ENCODE measurements at places on chromosomes 7 and 10.

GRCh38 chr10:96400465-96400864, 41.7 kb upstream of the OPALIN start:
- no peak for ATAC-seq

GRCh38 chr10:6624392-6624791, 44.3 kb upstream of the PRKCQ start:
- ATAC-seq: no peak

DNA sequence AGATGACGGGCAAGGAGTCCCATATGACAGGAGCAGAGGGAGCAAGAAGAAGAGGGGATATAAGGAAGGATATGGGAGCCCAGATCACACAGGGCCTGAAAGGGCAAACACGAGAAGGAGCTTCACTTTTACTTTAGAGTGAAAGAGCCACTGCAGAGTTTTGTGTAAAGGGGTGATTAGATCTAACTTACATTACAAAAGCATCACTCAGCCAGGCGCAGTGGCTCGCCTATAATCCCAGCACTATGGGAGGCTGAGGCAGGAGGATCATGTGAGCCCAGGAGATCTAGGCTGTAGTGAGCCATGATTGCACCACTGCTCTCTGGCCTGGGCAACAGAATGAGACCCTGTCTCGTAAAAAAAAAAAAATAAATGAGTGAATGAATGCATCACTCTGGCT, 91.1 kb downstream of the MPP7 start:
- no peak for ATAC-seq

- peak; percentile 46 for ATAC-seq
Measured at GRCh38 chr7:519484-520390, at the start of gene PDGFA. TSS of gene PDGFA (minus strand) at chr7:519846. CDS start at chr7:519001, 845 bp downstream.

DNA sequence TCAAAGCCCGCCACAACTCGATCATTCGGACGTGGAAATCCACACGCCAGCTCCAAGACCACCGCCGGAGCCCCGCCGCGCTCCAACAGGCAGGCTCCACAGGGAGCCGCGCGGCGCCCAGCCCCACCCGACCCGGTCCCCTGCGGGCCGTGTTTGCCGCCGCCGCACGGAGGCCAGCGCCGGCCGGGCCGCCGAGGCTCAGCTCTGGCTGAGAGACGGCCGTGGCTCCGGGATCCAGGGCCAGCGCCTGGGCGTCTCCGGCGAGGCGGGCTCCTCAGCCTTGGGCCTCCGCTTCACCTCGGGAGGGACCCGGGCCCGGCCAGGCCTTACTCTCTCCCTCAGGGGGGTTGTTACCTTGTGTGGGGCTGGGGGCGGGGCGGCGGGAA, 333 bp downstream of the SMNDC1 start:
- ATAC-seq: peak; percentile 73

DNA sequence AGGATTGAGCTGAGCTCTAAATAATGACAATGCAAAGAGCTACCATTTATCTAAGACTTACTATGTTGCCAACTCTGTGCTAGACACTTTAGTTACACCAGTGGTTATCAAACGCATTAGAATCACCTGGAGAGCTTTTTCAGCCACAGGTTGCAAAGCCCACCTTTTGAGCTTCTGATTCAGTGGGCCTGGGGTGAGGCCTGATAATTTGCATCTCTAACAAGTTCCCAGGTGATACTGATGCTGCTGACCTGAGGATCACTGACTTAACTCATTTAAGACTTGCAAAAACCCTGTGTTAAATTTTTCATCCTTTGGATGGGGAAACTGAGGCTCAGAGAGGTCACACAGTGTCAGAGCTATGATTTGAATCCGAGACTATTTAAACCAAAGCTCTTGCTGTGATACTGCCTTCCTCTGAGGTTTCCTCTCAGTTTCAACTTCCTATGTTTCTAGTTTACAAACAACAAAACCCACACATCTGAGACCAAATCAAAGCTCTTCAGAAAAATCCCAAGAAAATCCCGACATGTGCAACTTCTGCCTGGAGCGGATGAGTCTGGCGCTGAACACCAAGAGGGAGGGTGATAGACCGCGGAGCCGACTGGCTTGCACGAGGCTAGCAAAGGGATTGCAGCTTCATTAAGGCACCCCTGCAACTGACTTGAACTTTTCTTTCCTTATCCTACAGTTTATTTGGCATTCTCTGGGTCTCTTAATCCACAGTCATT, 124.9 kb downstream of the CYP26A1 start:
- ATAC-seq: no peak

DNA sequence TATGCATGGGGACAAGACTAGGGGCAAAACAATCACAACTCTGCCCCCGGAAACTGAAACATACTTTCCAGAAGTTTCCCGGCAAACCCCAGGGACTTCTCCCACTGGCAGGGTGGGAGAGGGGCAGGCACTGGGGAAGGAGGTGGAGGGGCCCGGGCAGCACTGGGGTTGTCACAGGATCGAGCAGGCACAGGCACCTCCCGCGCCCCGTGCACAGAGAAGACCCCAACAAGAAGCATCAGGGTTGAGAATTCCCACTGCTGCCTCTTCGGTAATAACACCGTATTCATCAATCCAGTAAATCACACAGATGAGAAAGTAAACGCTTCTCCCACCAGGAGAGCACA, 490.5 kb downstream of the PTPRN2 start:
- no peak for ATAC-seq

DNA sequence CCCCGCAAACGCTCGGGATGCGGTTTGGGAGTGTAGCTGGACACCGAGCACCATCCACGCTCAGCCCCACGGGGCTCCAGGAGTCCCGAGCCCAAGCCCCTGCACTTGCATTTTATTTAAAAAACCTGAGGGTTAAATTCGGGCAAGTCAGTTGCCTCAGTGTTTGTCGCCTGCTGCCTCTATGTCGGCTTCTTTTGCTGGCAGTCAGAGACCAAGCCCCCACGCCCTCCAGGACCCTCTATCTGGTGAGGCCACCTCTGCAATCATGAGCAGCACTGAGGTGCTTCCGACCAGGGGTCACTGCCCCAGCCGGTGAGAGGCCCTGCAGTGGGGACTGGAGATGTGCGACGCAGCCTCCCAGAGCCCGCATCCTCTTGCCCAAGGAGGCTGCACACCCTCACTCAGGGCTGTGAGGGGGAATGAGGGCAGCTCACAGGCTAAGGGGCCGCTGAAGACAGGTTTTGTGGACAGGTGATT, 13.3 kb upstream of the ZNF273 start:
- ATAC-seq: no peak

- no peak for ATAC-seq
Measured at GRCh38 chr7:137962875-137963507, 38.9 kb downstream of the CREB3L2 start.

GRCh38 chr7:46492466-46492865, 571.4 kb upstream of the IGFBP3 start:
- ATAC-seq: no peak

- no peak for ATAC-seq
Measured at GRCh38 chr10:129888784-129889616, 75.1 kb downstream of the EBF3 start.

DNA sequence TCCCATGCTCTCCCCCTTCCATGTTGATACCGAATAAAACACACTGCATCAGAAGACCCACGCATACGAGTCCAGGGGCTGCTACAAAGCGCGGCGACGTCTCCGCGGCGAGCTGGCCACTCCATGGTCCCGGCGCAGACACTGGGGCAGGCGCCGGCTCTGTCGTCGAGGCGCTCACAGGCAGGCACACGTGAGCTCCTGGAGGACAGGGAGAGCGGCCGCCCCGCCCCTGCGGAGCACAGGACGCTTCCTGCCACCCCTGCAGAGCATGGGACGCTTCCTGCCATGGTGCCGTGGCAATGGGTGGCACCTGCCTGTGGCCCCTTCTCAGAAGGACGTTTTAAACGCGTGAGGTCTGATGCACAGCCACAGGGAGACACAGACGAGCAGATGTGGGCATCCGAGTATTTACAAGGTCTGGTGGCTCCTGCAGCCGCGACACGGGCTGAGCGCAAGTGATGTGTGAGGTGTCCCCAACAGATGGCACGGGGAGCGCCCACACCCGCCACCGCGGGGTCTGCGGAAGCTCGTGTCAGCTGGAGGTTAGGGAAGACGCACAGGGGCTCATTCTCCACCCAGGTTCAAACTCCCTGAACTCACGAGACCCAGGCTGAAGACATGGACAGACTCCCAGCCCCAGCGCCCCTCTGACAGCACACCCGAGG, 21.4 kb upstream of the GPR146 start:
- ATAC-seq: no peak

GRCh38 chr10:82827901-82828300, 952.9 kb downstream of the NRG3 start:
- ATAC-seq: no peak

GRCh38 chr7:78215199-78215598, 416.6 kb downstream of the PHTF2 start:
- ATAC-seq: no peak

DNA sequence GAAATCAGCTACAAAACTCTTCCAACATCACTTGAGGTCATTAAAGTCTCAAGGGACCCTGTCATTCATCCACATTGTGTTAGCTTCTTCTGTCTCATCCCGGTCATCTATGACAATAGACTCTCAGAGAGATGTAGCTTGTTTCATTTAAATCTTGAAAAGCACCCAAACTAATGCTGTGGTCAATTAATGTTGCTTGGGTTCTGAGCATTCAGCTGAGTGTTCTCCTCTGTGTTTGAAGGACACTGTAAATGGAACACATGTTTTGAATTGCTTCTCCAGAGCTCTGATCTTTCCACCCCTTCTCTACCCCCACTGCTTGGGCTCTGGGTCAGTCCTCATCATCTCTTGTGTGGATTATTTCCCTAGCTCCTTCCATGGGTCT, 19.6 kb upstream of the ADD3 start:
- ATAC-seq: no peak

DNA sequence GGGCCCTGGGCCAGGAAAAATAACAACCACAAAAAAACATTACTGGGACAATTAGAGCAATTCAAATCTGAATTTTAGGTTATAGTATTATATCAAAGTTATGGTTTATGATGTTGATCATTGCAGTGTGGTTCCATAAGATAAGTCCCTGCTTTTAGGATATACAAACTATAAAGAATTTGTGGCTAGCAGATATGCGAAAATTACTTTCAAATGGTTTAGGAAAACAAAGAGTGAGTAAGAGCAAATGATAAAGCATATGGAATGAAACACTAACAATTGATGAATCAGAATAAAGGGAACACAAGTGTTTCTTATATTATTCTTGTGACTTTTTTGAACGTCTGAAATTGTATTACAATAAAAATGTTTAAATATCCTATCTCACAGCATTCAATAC, 64.4 kb upstream of the HECTD2 start:
- ATAC-seq: no peak

DNA sequence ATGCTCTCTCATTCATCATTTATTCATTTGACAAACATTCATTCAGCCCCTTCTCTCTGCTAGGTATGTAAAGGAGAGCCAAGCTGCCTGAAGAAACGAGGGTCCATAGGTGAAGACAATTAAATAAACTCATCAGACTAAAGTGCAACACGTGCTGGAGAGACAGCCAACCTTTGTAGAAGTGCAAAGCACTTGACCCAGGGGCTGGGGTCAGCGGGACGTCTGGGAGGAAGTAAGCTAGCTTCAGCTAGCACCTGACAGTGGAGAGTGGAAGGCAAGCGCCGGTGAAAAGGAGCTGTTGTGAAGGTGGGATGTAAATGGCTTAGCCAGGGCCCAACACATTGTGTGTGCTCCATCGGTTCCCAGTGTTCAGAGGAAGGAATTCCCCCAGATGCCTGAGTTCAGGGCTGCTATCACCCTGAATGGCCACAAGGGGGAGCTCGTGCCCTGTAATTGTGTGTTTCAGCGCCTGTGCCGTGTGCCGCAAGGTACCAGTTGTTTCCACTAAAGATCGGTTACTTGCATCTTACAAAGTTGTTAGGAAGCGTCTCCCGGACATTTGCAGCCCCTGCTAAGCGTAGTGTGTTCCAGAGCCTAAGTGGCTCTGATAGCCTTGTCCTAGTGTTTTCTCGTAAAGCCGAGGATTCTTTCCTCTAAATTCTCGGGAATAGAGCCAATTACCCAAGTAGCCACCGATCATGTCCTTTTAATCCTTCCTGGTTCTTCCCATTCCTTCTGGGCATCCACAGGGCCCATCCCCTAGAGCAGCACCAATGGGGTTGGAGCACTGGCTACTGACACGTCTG, 30.6 kb downstream of the TLX1 start:
- peak; percentile 83 for ATAC-seq

DNA sequence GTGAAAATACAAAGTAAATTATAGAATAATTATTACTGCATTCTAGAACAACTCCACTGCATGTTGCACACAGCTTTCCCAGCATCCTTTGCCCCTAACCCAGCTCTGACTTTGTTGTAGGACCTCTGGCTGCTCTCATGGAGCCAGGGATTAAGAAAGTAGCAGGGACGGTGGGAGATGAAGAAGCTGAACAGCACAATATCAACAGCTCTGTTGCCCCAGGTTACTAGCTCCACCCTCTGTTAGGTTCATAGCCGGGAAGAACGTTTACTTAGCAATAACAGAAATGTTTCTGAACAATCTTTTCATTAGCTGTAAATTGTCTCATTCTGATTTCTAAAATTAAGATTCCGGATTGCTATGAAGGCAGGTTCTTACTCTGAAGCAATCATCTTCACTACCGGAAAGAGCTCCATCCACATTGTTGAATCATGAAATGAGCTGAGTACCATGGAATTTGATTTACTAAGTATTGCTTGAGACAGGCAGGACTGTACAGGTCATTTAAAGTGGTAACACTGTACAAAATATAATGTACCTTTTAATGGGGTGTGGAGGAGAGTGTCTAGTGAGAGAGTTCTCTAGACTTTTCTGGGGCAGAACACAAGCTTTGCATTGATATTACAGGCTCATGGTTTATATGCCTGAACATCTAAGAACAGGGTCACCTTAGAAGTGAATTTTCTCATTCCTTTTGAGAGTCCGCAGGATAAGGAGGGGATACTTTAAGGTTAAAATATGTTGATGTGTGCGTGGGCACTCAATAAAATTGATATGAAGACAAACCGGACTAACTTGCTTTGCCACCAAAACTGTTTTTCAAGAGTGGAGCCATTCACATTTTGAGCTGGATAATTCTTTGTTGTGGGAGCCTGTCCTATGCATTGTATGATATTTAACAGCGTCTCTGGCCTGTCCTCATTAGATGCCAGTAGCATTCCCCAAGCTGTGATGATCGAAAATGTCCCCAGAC, 20.8 kb upstream of the RAB18 start:
- ATAC-seq: no peak

- no peak for ATAC-seq
Measured at GRCh38 chr10:92203919-92204623, 86.8 kb downstream of the CPEB3 start.

DNA sequence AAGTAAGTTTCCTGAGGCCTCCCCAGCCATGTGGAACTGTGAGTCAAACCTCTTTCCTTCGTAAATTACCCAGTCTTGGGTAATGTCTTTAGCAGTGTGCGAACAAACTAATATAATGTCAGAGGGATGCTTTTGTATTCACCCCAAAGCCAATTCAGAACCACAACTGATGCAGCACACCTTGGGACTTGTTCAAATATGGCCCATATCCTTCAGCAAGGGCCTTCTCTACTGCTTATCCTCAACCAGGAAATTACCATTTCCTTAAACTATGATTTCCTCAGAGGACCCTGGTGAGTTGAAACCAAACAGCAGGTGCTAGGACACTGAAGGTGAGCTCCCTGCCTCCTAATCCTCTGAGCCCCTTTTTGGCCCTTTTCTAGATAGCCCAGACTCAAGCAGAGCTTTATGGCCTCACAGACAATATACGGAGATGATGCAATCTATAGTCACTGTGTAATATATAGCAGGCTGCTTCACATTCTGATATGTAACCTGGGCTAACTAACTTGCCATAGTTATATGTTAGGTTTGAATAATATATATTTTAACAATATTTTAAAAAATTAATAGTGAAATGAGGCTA, 15.2 kb downstream of the SRI start:
- no peak for ATAC-seq

- no peak for ATAC-seq
Measured at GRCh38 chr10:21170216-21170615, 273.1 kb upstream of the NEBL start.

Measured in gastroesophageal sphincter (tissue), 4 donors.